Activated CD4-positive, alpha-beta T cell treated with anti-CD3 and anti-CD28 coated beads, Interleukin-2, amount 50 U/mL, for 4 hours (primary cell): ENCODE measurements at places on chromosomes 3 and 15.

DNA sequence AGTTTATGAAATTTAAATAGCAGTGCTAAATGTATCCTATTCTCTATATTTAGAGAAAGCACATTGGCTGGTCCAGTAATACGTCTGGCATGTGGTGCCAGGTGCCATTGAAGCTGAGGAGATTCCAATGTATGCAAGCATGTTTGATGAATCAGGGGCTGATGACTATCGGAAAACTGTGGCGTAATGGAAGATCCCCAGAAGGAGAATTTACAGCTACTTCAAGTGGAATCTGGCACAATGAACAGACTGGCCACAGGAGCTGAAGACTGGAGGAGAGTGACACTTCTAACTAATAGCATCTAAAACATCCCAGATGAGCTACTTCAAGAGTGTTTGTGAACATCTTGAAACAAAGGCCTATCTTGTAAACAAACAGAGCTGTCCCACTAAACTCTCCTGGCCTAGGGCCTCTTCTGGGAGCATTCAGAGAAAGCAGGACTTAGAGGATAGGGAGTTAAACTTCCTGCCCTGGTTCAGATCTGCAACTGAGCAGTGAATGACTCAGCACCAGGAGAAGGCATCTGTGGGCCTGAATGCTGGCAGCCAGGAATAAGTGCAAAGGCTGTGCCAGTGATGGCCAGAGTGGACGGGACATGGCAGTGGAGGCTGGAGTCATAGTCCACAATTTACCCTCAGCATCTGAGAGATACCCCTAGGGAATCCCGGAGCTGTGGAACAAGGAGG is 15.2 kb upstream of the ACTC1 start:
- DNase-seq, result no peak

- DNase-seq, result no peak
Observed at GRCh38 chr15:49273734-49274318, 103.8 kb downstream of the GALK2 start.

GRCh38 chr15:44468709-44469385 is 41.4 kb downstream of the CTDSPL2 start:
- DNase-seq, result no peak

DNA sequence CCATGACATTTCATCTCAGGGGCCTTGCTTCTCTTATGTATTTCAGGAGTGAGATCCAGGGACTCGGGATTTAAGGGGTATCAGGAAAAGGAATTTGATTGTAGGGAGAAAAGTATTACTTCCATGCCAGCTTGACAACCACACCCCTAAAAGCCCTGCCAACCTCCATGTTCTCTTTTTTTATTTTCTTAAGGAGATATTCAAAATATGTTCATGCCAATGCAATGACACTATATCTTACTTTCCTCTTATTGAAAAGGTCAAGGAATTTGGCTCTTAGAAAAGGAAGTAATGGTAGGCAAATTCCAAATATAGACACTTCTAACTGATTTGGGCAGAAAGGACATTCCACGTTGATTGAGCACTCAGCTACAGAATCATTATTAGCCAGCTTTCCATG is 407.5 kb upstream of the NECTIN3 start:
- no peak for DNase-seq

DNA sequence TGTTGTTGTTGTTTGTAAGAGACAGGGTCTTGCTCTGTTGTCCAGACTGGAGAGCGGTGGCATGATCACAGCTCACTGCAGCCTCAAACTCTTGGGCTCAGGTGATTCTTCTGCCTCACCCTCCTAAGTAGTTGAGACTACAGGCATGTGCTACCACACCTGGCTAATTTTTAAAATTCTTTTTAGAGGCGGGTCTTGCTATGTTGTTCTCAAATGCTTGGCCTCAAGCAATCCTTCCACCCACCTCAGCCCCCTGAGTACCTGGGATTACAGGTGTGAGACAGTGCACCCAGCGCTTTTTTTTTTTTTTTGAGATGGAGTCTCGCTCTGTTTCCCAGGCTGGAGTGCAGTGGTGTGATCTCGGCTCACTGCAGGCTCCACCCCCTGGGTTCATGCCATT is 46.7 kb downstream of the TMOD3 start:
- no peak for DNase-seq

GRCh38 chr3:81871358-81872155 is 110.1 kb upstream of the GBE1 start:
- no peak for DNase-seq

GRCh38 chr15:33392453-33392852 is 81.7 kb downstream of the RYR3 start:
- no peak for DNase-seq

DNA sequence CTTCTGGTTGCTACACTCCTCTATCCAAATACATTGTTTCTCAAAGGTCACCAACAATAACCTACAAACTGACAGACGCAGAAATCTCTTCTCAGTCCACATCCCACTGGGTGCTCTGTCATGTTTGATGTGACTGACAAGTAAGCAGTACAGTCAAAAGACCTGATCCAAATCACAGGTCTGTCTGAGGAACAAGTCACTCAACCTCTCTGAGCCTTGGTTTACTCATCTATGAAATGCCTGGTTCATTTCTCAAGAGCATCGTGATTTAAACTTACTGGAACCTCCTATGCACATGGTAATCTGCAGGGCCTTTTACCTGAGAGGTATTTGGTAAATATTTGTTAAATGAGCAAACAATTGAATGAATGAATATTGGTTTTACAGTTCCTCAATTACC is 5.5 kb downstream of the LRRC31 start:
- no peak for DNase-seq

DNA sequence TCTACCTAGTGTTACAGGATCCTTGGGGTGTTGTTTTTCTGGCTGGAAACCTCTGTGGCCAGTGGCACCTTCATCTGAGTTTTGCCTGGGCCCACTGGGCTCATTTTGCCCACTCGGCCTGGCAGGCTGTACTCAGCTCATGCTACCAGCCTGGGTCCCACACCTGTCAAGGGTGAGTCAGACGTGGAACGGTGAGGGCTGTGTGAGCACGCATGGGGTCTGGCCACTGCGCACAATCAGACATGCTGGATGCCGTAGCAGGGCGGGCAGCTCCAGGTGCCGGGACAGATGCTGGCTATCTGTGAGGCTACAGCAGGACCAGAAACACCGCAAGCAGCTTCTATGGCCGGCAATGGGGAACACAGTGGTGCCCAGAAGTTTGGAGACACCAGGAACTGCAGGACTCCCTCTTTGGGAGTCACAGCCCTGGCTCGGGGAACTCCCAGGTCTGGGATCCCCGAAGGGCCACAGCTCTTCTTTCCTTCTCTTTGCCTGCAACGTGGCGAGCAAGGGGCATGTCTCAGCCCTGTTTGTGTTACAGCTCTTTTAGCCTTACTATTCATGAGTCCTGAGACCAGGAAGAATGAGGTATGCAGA is 35.9 kb upstream of the DNAJC13 start:
- DNase-seq, result no peak

- no peak for DNase-seq
Observed at GRCh38 chr3:193673845-193674244, 80.8 kb downstream of the OPA1 start.

- DNase-seq, result no peak
Observed at GRCh38 chr3:185021256-185021655, 131.6 kb downstream of the C3orf70 start.

- DNase-seq, result no peak
Observed at GRCh38 chr3:53996141-53996874, 104.6 kb upstream of the SELENOK start.

GRCh38 chr3:148930752-148931151 is 60.6 kb upstream of the GYG1 start:
- no peak for DNase-seq

DNA sequence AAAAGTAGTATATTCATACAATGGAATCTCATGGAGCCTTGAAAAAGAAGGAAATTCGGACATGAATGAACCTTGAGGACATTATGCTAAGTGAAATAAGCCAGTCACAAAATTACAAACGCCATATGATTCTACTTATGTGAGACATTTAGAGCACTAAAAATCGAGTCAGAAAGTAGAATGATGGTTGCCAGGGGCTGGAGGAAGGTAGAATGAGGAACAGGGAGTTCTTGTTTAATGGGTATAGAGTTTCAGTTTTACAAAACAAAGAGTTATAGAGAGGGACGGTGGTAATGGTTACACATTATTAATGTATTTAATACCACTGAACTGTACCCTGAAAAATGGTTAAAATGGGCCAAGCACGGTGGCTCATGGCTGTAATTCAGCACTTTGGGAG is 19.5 kb downstream of the UBXN7 start:
- no peak for DNase-seq

GRCh38 chr15:37891766-37892368 is 42.6 kb upstream of the TMCO5A start:
- DNase-seq, result no peak

GRCh38 chr3:171122861-171123260 is 96.3 kb upstream of the SLC2A2 start:
- no peak for DNase-seq

GRCh38 chr15:83200589-83200988 is 7.0 kb downstream of the HDGFL3 start:
- DNase-seq, result no peak

DNA sequence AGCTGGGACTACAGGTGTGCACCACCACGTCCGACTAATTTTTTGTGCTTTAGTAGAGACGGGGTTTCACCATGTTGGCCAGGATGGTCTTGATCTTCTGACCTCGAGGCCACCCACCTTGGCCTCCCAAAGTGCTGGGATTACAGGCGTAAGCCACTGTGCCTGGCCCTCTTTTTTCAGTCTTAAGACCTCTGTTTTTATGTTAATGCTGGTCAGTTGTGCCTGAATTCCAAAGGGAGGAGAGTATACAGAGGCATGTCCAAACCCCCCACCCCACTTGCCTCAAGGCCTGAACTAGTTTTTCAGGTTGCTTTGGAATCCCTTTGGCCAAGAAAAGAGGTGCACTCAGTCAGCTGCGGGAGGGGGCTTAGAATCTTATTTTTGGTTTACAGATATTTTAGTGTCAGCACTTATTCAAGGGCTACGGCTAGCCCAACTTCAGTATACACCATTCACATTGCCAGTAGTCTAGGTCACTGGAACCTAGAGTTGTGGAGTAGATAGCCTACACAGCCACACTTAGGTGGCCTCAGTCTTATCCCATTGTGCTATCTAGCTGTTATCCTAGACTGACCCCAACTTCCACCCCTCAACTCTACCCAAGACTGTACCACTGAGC is 128.0 kb upstream of the TPM1 start:
- no peak for DNase-seq

GRCh38 chr15:26443321-26443720 is 329.5 kb downstream of the GABRB3 start:
- DNase-seq, result no peak

DNA sequence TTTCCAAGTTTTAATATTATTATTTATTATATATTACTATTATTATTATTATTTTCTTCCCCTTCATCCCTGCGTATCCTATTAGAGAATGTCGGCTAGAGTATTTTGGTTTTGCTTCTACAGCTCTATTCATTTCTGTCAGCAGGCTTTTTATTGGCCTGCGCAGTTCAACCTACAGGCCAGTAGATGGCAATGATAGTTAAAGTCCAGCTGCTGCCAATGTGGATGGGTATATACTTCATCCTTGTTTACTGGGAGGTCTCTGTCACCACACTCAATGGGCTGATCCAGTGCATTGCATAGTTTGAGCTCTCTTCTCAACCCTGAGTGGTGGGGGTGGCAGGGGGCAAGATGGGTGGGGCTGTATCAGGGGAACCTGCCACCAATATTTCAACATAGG is 799.8 kb downstream of the NSUN3 start:
- DNase-seq, result no peak

- no peak for DNase-seq
Observed at GRCh38 chr15:69854001-69854400, 243.7 kb downstream of the TLE3 start.
